ENCODE measurements at places on chromosomes 3 and 15. TPM values are rescaled to one million over a fixed set of nuclear protein-coding genes. Genes with fewer than 3 reads are reported as not detected.

DNA sequence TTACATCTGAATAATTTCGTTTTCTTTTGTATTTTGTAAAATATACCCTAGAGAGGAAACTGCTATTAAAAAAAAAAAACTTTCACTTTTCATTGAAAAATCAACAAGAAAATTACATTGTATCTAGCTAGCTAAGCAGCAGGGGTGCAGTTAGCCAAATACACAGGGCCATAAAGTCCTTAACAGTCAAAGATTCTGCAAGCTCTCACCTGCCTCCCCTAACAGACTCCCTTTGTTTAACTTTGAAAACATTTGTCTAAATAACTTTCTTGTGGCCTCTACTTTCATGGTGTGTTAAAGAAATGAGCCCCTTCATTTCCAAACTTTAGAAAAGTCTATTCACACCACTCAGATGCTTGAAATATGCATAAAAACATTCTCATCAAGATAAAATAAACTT, 23.3 kb downstream of the CBLB start:
- H3K36me3 ChIP-seq: peaks cover 5% of the 10 kb centered on the region
- H3K4me3 ChIP-seq: no peak overlapping the region
- H3K27me3 ChIP-seq: no peaks in the 10 kb centered on the region
- peaks cover 24% of the 10 kb centered on the region for H3K4me1 ChIP-seq
- no peak for DNase-seq
- H3K27ac ChIP-seq: no peak overlapping the region

DNA sequence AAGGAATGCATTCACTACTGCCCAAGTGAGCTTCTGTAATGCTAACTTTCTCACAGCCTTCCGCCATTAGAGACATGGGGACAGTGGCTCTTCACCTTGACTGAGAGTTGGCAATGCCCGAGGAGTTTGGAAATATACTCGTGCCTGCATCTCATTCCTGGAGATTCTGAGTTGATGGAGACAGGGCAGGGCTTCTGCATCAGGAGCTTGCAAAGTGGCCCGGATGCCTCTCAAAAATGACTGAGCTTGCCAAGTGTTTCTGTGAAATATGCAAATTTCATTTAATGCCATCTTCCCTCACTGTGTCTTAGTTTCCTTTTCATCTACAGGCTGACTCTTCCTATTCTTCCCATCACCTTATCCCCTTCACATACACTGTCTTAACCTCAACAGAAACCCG, 346.2 kb downstream of the GRM7 start:
- DNase-seq: no peak
- H3K27ac ChIP-seq: no peak overlapping the region
- H3K36me3 ChIP-seq: no peaks in the 10 kb centered on the region
- H3K4me1 ChIP-seq: no peaks in the 10 kb centered on the region
- no peaks in the 10 kb centered on the region for H3K27me3 ChIP-seq
- H3K4me3 ChIP-seq: no peak overlapping the region

GRCh38 chr3:159252772-159253384, 451.0 kb downstream of the MFSD1 start:
- no peaks in the 10 kb centered on the region for H3K36me3 ChIP-seq
- no peak overlapping the region for H3K27ac ChIP-seq
- no peaks in the 10 kb centered on the region for H3K4me1 ChIP-seq
- H3K27me3 ChIP-seq: peaks cover 15% of the 10 kb centered on the region
- peak; percentile 55 for DNase-seq

DNA sequence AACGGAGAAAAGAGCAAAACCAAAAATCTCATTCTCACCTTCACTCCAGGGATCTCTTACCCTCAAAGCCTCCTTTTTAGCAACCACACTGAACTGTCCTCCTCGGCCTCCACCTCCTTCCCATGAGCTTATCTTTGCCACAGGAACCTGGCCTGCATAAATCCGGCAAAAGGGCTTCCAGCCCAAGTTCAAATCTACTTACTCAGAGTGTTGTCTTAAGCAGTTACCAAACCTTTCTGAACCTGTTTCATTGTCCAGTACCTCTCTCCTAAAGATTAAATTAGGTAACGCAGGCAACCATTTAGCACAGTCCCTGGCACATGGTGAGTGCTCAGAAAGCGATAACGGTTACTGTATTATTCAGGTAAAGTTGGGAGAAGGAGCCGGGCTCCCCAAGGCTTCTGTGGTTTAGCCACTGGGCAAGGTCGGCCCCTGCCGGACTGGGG, 777 bp downstream of the CIB1 start:
- peaks cover 16% of the 10 kb centered on the region for H3K36me3 ChIP-seq
- peak overlapping the region; percentile 58 for H3K4me3 ChIP-seq
- DNase-seq: no peak
- no peaks in the 10 kb centered on the region for H3K27me3 ChIP-seq
- peaks cover 5% of the 10 kb centered on the region for H3K4me1 ChIP-seq

DNA sequence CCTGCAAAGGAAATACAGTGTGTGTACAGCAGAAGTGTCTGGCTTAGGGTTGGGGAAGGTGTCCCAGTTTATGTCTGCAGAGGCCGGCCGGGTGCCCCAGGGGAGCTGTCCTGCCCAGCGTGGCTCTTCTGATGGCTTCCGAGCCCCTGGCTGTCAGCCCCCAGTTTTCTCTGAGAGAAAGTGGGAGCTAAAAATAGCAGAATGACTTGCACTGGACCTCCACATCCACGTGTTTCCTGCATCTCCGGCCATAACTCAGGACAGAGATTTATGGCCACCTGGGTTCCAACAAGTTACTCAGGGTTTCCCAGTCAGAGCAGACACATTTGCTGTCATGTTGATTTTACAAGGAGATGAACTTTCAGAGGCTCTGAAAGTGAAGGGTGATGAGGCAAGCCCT, 192.0 kb downstream of the ATP10A start:
- no peaks in the 10 kb centered on the region for H3K4me1 ChIP-seq
- DNase-seq: no peak
- H3K4me3 ChIP-seq: no peak overlapping the region
- H3K36me3 ChIP-seq: no peaks in the 10 kb centered on the region

DNA sequence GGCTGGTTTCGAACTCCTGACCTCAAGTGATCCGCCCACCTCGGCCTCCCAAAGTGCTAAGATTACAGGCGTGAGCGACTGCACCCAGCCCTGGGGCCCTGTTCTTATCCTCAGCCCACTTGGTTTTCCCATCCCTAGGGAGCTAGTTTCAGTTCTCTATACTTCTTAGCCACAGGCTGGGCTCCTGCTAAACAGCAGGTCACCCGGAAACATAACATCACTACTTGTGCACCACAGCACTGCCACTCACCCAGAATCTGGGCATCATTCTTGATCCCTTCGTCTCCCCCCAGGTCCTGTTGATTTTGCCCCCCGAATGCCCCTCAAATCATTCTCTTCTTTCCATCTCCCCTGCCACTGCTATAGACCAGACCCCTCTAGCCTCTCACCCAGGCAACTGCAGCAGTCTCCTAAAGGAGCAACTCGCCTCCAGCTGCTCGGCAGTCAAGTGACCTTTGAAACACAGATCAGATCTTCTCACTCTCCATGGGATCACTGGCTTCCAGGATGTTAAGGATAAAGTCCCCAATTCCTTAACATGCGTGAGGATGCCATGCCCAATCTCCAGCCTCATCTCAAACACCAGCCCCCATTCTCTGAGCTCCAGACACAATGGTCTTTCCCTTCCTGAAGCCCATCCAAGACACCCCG, 5.6 kb upstream of the AP3S2 start:
- no peaks in the 10 kb centered on the region for H3K4me1 ChIP-seq
- no peak overlapping the region for H3K4me3 ChIP-seq
- no peak overlapping the region for H3K27ac ChIP-seq
- no peak for DNase-seq
- H3K36me3 ChIP-seq: no peaks in the 10 kb centered on the region
- no peaks in the 10 kb centered on the region for H3K27me3 ChIP-seq

DNA sequence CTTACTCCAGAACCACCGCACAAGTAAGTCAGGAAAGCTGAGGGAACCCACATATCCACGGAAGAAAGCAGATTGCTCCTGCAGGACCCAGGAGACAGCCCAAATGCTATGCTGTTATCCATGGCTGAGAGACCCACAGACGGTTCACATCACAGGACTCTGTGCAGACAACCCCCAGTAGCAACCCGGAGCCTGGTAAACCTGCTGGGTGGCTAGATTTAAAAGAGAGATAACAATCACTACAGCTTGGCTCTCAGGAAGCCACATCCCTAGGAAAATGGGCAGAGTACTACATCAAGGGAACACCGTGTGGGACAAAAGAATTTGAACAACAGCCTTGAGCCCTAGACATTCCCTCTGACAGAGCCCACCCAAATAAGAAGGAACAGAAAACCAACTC, 13.8 kb upstream of the TRIM42 start:
- no peaks in the 10 kb centered on the region for H3K4me1 ChIP-seq
- H3K4me3 ChIP-seq: no peak overlapping the region
- DNase-seq: no peak
- H3K36me3 ChIP-seq: no peaks in the 10 kb centered on the region

GRCh38 chr3:88586121-88586640, 436.4 kb downstream of the C3orf38 start:
- H3K27ac ChIP-seq: no peak overlapping the region
- H3K36me3 ChIP-seq: no peaks in the 10 kb centered on the region
- H3K27me3 ChIP-seq: no peaks in the 10 kb centered on the region
- peaks cover 33% of the 10 kb centered on the region for H3K4me1 ChIP-seq
- DNase-seq: no peak

DNA sequence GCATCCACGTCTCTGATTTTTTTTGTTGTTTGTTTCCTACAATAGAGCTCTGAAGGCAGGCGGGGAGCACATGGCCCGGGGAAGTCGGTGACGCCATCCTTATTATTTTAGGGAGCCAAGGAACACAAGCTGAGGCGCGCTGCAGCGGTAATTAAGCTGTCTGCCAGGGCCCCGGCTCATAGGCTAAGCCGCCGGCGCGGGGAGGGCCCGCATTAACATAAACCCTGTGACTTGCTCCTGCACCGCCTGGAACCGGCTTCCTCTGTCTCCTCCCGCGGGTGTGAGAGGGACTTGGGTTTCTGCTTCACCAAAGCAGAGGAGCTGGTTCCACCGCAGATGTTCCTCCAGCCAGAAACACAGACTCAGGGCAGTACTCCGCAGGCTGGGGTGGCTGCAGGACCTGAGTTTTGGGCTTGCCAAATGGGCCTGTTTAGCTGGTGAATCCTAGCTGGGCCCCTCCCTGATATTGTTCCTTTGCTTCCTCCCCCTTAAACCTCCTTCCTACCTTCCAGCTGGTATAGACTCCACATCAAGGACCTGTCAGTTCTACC, 25.3 kb downstream of the ANP32A start:
- peak overlapping the region; percentile 59 for H3K27ac ChIP-seq
- H3K4me1 ChIP-seq: peaks cover 48% of the 10 kb centered on the region
- H3K27me3 ChIP-seq: no peaks in the 10 kb centered on the region
- no peak overlapping the region for H3K4me3 ChIP-seq

GRCh38 chr3:99625643-99626416, 12.6 kb upstream of the COL8A1 start:
- H3K27ac ChIP-seq: no peak overlapping the region
- DNase-seq: no peak
- H3K4me1 ChIP-seq: no peaks in the 10 kb centered on the region
- H3K27me3 ChIP-seq: no peaks in the 10 kb centered on the region
- no peak overlapping the region for H3K4me3 ChIP-seq

GRCh38 chr3:180855364-180855763, 57.1 kb upstream of the FXR1 start:
- peak; percentile 23 for DNase-seq
- peaks cover 32% of the 10 kb centered on the region for H3K27me3 ChIP-seq
- H3K4me1 ChIP-seq: no peaks in the 10 kb centered on the region
- H3K36me3 ChIP-seq: no peaks in the 10 kb centered on the region
- no peak overlapping the region for H3K27ac ChIP-seq

DNA sequence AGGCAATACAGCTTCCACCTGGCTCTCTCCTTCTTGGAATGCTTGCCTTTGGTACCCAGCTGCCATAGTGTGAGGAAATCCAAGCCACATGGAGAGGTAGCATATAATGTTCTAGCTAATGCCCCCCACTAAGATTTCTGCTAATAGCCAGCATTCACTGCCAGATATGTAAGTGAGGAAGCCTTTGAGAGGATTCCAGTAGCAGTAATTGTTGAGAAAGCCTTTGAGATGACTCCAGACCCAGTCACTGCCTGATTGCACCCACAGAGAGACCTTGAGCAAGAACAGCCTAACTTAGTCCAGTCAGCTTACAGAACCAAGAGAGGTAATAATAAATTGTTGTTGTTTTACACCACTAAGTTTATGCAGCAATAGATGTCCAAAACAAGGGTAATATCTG, 63.1 kb downstream of the STRIT1 start:
- no peaks in the 10 kb centered on the region for H3K4me1 ChIP-seq
- H3K27ac ChIP-seq: no peak overlapping the region
- DNase-seq: no peak
- H3K27me3 ChIP-seq: no peaks in the 10 kb centered on the region
- H3K36me3 ChIP-seq: no peaks in the 10 kb centered on the region
- H3K4me3 ChIP-seq: no peak overlapping the region

- H3K27ac ChIP-seq: no peak overlapping the region
- no peaks in the 10 kb centered on the region for H3K4me1 ChIP-seq
- H3K27me3 ChIP-seq: no peaks in the 10 kb centered on the region
These were observed 40.5 kb downstream of the FEZF2 start for GRCh38 chr3:62332835-62333244.

GRCh38 chr15:76335307-76336253, 993 bp upstream of the ISL2 start:
- no peaks in the 10 kb centered on the region for H3K36me3 ChIP-seq
- H3K4me3 ChIP-seq: peak overlapping the region; percentile 48
- peaks cover 30% of the 10 kb centered on the region for H3K27me3 ChIP-seq
- peaks cover 28% of the 10 kb centered on the region for H3K4me1 ChIP-seq

GRCh38 chr3:133249490-133249889, 150.4 kb upstream of the BFSP2 start:
- no peaks in the 10 kb centered on the region for H3K36me3 ChIP-seq
- no peaks in the 10 kb centered on the region for H3K27me3 ChIP-seq
- H3K27ac ChIP-seq: no peak overlapping the region
- H3K4me3 ChIP-seq: no peak overlapping the region
- H3K4me1 ChIP-seq: no peaks in the 10 kb centered on the region

The GOLGA8Q gene
- total RNA-seq: 1.8 TPM

The ZNF80 gene
- not detected for total RNA-seq

The NANOGP8 gene
- not detected for total RNA-seq

The EFHB gene
- 0.68 TPM for total RNA-seq

The SHF gene
- total RNA-seq: 43.2 TPM

Measured in A673 (cell line).